ENCODE measurements at places on chromosomes 3 and 15.

DNA sequence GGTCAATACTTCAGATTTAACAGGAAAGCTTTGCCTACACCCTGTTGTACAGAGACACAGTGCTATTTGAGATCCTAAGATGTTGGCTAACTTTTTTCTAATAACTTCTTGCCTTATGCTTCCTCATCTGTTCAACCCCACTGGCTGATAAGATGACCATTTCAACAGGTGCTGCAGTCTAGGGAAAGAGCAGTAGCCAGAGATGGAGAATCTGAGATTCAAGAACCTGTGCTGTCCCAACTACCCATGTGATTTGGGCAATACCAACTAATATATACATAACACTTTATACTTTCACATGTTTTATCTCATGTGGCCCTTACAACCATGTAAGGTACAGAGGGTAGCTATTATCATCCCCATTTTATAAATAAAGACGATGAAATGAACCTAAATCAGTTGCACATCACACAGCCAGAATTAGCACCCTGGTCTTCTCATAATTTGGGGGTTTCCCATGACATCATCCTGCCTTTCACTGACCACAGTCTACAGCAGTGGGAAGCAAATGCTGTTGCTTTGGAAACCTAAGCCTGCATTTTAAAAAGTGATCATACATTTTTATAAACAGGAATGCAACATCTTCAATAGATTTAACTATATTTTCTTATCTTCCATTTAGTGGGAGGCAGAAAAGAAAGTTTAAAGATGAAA lies 9.7 kb downstream of the TTC23 start:
- DNase-seq: no peak

DNA sequence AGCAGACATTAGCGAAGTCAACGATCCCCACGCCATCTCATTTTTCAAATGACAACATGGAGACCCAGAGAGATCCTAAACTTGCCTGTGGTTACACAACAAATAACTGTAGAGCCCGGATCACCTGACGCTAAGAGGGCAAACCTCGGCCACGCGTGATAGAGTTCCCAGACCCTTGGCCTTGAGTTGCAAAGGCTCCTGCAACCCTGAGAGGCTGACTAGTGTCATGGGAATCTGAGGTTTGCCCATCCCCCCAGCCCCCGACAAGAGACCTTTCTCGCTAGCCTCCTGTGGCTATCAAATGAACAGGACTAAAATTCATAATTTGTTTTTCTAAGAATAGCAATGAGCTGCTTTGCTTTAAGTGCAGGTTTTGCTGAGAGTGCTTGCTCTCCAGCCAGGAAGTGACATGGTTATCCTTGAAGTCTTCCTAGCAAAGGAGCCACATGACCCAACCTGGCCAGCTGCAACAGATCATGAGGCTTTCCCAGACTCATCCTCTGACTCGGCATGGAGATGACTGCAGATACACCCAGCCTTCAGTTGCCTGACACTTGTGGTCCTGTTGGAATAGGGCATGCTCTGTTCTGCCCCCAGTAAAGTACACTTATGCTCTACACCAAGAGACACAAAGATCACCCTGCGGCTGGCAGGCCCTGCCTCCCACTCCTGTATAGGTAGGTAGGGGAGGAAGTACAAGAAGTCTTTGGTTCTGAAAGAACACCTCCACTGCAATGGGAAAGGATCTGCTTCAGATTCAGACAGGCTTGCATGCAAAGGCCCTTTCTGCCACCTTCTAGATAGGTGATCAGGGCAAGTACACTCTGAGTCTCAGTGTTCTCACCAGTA lies 36.0 kb downstream of the MCF2L2 start:
- no peak for DNase-seq

DNA sequence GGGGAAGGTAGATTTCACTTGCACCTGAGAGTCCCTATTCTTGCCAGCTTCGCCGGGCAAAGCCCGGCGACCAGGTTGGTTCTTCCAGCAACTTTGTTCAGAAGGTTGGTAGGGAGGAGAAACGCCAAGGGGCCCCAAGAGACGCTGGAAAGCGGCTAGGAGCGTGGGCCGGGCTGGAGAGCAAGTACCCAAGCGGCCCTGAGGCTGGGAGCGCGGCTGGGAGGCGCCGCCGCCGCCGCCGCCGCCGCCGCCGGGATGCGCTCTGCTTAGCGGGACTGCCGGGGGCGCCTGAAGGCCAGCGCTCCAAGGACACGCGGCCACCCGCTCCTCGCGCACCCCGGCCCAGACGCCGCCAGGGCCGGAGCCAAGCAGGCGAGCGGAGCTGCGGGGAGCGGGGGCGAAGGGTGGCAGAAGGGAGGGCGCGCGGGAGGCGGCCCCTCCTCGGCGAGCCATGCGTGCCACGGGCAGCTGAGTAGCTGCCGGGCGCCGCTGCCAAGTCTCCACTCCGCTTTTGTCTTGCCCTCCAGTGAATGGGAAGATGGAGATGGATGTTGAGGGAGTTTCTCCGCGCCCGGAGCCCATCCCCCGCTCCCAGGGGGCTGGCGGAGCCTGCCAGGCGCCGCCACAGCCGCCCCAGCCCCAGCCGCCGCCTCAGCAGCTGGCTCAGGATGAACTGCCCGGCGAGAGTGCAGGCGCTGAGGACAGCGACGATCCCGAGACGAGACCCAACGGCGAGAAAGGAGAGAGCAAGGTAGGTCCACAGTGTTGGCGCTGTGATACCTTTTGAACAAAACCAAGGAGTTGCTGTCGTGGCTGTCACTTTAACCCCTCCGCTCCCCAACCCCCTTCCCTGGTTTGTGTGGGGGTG lies 227.4 kb upstream of the AZI2 start:
- peak; percentile 58 for DNase-seq

DNA sequence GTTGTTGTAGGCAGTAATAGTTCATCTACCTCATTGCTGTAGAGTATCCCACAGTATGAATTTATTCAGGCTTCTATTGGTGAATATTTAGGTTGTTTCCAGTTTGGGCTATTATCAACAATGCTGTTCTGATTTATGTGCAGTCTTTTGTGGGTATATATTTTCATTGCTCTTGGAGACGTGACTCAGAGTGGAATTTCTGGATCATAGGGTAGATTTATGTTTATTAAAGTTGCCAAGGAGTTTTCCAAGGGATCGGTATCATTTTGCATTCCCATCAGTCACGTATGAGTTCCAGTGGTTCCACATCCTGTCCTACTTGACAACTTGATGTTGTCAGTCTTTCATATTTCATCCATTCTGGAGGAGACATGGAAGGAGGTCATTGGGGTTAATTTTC lies 8.4 kb upstream of the HRH1 start:
- no peak for DNase-seq

DNA sequence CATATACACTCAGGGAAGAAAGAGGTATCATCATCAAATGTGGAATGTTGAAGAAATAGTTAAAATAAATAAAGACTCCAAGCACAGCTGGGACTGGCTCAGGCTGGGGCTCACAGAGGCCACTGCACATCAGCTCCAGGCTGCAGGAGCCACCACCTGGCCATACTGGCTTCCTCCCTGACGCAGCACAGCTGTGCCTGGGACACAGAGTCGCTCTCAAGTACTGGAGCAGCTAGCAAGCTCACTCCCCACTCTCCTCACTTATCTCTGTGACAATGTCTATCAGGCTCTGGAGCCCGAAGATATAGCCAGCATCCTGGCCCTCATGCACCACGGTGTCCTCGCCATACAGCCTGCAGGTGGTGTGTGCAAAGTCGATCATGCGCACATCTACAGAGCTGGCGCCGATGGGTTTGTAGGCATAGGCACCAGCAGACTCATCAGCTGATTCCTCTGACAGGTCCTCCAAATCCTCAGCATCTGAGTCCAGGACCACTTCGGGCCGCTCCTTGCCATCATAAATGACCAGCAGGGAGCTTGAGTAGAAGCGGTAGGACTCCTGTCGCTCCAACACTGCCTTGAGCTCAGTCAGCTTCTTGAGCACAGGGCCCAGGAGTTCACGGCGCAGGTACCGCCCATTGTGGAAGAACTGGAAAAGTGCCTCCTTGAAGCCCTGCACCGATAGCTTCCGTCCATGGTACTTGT lies 2.5 kb upstream of the NCKIPSD start:
- DNase-seq: no peak

DNA sequence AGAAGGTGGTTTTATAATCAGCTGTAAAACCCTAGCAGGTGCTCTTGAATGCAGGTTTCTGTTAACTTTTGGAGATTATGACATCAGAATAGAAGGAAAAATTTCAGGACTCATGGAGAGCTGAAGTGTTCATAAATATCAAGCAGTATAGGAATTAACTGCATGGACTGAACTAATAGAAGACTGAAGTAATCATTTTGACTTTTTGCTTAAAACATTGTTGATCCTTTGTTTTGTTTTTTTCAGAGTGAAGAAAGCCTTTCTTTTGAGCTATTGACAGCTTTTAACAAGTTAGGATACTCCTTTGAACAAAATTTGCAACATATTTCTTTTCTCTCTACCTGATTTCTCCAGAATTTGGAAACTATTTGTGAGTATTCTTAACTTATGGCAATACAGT lies 70.6 kb upstream of the DAZL start:
- DNase-seq: no peak

DNA sequence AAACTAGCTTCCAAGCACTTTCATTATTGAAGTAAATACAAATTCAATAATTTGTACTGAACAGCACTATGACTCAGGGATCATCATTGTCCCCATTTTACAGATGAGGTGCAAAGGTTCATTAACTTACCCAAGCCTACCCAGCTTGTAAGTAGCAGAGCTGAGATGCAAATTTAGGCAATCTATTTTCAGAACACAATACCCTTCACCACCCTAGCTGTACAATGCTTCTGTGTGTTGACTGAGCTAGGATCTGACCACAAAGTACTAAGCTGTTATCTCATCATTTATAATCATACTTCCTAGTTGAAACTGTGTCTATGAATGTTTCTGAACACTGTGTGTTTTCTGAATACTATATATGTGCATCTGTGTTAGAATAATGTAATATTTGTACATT lies 3.2 kb upstream of the ILDR1 start:
- DNase-seq: no peak

DNA sequence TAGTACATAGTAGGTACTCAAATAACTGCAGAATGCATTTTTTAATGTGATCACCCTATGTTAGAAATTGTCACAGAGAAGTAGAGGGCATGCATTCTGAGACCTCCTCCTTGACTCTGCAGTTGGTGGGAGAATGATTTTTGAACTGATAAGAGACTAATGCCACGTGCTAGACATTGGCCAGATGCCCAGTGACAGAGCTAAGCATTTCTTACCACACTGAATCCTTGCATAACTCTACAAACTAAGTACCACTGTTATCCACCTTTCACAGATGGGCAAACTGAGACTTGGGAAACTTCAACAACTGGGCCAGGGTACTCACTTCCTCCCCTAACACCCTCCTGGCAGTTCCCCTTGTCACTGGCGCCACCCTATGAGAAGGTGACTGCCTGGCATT lies 33.5 kb upstream of the SPATA12 start:
- DNase-seq: no peak

GRCh38 chr15:73711526-73711925 lies 27.3 kb downstream of the CD276 start:
- no peak for DNase-seq

GRCh38 chr15:43346305-43346704 lies 15.9 kb upstream of the LCMT2 start:
- no peak for DNase-seq

All from NCI-H748 treated with DMSO at 0.1 percent for 48 hours (cell line).